ENCODE measurements at places on chromosomes 5 and 9.

DNA sequence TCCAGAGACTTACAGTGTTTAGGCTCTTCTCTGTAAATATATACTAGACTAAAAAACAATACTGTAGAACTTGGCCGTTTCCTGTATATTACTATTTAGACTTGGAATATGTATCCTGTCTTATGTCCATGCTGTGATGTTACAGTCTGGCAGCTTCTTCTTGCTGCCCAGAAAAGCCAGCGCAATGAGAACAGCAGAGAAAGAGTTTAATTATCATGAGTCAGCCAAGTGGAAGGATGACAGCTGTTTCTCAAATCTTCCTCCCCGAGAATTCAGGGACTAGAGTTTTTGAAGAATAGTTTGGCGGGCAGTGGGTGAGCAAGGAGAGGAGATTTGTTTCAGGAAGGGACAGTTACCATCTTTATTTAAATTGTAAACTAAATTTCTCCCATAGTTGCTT is 37.5 kb downstream of the NAA35 start:
- no peak for DNase-seq

DNA sequence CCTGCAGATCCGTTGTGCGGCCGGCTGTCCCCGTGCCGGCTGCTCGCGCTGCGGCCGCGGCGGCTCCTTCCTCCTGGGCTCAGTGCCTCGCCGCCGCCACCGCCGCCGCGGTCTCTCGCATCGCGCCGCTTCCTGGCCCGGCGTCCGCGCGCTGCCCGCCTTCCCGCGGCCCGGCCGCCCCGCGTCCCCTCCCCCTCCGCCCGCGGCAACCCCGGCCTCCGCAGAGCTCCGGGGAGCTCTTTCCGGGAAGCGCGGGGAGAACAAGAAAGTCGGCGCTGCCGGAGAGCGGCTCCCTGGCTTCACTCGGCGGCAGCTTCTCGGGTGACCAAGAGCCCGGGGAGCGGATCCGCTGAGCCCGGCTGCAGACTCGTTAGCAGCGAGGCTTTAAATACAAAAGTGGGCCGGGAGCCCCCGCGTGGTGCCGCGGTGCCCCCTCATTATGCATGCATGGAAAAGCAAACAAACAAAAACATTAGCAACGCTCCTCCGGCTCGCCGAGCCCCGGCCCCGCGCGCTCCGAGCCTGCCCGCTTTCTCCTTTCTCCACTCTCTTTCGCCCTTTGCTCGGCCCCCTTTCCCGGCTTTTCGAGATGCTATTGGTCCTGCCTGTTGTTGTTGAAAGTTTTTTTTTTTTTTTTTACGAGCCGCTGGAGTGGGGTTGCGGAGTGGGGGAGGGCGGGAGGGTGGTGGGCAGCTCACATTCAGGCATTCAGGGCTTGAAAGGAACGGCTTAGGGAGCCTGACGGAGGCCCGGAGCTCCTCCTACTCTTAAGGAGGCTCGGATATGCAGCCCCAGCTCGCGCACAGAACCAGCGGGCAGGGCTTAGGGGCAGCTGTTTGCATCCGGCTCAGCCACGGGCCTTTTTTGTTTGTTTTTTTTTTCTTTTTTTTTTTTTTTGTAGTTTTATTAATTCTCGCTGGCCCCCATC is at the start of gene GAS1:
Gene GAS1 (minus strand): TSS at position 361 of the 928 bp plus-strand sequence. CDS start 727 bp downstream, outside the sequence.
- peak; percentile 60 for DNase-seq

GRCh38 chr9:124355941-124356744 is 59.1 kb downstream of the PSMB7 start:
- no peak for DNase-seq

GRCh38 chr9:78918976-78919375 is 622.1 kb downstream of the PSAT1 start:
- DNase-seq, result no peak

DNA sequence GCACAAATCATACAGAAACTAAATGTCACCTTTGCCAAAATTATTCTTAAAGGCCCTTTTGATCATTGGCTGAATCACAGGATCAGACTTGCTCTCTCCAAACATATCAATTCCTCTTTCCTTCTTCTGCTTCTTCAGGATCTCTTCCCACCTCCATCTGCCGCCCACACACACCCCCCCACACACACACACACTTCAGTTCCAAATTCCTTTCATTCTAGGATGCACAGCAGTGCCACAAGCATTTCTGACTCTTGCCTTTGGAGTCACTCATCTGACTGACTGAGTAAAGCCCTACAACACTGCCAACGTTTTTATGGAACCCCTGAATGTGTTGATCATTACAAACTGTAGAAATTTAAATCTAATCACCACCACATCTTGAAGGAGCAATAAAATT is 22.9 kb downstream of the DNAH5 start:
- no peak for DNase-seq

GRCh38 chr9:36986468-36987408 is 47.3 kb downstream of the PAX5 start:
- DNase-seq, result no peak

DNA sequence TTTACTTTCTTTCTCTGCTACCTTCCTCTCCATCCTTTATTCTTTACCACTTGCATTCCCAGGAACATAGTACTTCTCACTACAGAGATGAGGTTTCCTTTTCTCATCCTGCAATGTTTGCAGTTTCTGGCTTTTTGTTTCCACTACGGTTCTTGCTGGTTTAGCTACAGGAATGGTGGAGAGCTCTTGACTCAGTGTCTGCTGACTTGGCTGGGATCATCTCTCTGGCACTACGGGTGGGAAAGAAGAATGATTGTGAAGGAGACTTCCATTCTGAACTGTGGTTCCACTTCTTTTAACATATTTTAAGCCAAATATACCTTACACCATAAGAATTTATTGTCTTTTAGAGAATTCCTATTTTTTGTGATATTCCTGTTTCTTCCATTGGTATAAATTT is 65.1 kb downstream of the NREP start:
- no peak for DNase-seq

- DNase-seq, result peak; percentile 5
These were observed 28.7 kb downstream of the DNAJC21 start for GRCh38 chr5:34957857-34958690.

GRCh38 chr9:91099436-91099835 is 262.3 kb downstream of the AUH start:
- no peak for DNase-seq

DNA sequence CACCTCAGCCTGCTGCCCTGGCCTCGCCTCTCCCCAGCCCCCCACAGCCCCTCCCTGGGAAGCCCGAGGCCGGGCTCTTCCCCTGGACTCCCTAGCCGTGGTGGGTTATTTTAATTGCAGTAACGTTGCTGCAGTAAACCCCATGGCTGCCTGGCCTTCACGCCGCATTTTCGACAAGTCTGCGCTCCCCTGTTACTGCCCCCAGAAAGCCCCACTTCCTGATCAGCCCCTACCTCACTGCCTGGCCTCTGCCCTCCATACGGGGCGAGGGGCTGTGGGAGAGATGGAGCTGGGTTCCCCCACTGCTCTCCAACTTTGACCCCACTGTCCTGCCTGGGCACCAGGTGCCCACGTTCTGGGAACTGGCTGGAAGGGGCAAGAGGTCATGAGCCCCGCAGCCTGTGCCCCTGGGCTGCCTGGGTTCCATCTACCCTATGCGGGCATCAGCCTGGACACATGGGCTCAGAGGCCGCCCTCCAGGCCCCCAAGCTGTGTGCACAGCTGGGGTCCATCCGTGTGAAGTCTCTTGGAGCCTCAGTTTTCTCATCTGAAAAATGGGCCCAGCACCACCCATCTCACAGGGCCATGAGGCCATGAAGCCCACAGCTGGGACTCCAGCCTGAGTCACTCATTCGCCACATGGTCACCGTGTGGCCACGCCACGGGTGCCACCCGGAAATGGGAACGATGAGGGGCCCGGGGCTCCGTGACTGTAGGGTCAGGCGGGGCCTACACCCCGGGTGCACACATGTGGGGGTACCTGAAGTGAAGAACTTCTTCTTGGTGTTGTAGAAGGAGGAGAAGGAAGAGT is 11.5 kb downstream of the EGFL7 start:
- DNase-seq, result no peak

DNA sequence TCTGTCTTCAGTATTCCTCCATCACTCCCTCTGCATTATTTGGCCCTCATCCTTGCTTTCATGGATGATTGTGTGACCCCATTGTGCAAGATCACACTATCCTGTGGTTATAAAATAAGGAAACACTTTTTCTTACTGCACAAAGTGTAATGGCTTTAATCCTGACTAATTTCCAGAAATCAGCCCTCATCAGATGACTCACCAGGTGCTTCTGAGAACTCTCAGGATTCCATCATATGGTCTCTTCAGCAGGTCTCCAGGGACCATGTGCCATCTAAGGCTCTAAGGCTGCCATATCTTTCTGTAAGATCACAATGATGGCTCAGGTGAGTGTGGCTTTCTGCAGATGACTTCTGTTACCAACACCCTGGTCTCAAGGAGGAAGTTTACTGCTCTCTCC is 27.3 kb upstream of the FER start:
- peak; percentile 35 for DNase-seq

DNA sequence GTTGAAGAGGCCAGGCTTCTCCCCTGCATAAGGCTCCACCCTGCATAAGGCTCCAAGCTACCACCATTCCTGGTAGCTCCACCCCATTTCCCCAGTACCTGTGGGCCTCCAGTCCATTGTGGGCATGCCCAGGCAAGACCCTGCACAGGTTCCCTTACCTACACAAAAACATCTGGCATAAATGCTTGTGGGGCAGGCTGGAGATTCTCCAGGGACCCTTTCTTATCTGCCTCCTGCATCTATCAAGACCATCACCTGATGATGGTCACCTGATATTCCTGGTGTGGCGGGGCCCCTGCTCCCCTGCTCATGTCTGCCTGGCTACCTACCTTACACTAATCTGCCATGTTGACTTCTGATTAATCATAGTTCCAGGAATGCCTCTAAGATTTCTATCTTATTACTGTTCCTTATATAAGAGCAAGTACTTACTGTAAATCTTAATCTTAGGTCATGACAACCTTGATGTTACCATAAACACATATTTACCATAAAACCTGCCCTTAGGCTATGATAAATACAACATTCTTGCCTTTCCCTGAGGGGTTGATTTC is 41.0 kb downstream of the FGD3 start:
- no peak for DNase-seq

GRCh38 chr5:153623124-153623523 is 132.7 kb downstream of the GRIA1 start:
- DNase-seq, result no peak

DNA sequence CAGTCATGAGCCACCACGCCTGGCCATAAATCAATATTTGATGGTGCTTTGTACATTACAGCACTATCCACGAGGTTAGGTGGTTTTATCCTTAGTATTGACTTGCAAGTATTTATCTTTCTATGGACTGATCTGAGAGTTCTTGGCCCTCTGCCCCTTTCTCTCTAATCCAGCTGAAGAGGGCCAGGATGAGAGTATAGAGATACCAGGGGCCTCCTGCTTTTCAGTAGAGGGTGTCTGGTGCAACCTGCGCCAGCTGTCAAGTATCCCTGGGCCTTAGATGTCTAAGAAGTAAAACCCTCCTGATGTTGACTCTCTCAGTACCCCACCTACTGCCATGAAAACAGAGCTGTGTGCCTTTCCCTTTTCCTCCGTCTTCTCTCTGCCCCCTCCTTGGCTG is 153.4 kb downstream of the SLIT3 start:
- no peak for DNase-seq

- DNase-seq, result no peak
These were observed 175.3 kb downstream of the DAB2IP start for GRCh38 chr9:121826711-121827110.

- DNase-seq, result no peak
These were observed 2.1 kb downstream of the PAPPA start for GRCh38 chr9:116155698-116156039.

DNA sequence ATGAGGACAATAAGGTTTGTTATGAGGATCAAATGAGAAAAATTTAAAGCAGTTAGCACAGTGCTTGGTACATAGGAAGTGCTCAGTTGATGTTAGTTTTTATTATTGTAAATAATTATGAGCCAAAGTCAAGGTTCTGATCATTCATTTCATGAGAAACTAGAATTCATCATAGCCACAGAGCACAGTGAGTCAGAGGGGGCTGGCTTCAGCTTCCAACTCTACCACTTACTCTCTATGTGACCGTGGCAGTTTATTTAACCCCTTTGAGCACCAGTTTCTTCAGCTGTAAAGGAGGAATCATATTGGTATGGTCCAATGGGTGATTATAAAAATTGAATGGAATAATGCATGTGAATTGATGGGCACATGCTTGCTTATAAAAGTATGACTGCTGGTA is 39.4 kb downstream of the KLHL3 start:
- no peak for DNase-seq

DNA sequence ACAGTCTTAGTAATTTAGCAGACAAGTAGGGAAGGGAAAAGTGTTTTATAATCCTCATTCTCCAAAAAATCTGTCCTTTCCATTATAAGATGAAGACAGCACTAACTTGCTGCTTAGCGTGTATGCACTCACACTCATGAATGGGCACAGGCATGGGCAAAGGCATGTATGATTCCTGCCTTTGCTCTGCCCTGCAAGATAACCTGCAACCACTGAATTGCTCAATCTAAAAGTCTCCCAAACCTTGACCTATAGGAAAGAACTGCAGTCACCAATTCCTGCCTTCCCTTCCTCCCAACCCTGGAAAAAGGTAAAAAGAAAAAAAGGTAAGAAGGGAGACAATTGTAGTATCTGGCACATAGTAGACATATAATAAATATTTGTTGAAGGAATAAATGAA is 40.8 kb downstream of the ELL2 start:
- DNase-seq, result no peak

- DNase-seq, result no peak
These were observed 173.7 kb downstream of the DAB2IP start for GRCh38 chr9:121825031-121825691.

- DNase-seq, result no peak
These were observed 21.1 kb upstream of the ARSI start for GRCh38 chr5:150323819-150324218.

GRCh38 chr9:115883467-115884329 is 269.9 kb upstream of the PAPPA start:
- no peak for DNase-seq

DNA sequence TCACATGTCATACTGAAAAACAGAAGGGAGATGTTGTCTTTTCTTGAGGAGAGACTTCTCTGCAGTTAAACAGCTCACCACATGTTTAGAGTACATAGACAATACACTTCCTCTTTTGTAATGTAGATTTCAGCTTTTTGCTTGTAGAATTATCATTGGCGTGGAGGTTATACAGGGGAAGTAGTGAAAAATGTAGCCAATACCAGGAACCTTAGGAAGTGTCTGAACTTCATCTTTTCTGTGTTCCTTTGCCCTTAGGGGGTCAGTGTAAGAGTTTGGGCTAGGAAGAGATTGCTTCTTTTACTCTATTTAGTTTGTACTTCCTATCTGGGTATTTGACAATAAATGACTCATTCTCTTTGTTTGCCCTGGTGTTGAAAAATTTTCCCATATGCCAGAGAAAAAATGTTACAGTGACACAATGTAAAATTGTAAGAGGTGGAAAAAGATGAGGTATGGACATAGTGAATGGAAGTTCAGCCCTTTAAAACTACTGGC is 21.0 kb upstream of the CDKN2B start:
- peak; percentile 94 for DNase-seq

- DNase-seq, result no peak
These were observed 322.5 kb downstream of the CDK5RAP2 start for GRCh38 chr9:120257483-120257882.

GRCh38 chr9:37417857-37418618 is 4.5 kb upstream of the GRHPR start:
- DNase-seq, result no peak

- DNase-seq, result no peak
These were observed 31.3 kb downstream of the KCNN2 start for GRCh38 chr5:114393159-114393558.

Measured in inflammatory macrophage (primary cell).